ENCODE measurements at places on chromosomes 12 and 14. TPM values are rescaled to one million over a fixed set of nuclear protein-coding genes. Genes with fewer than 3 reads are reported as not detected.

DNA sequence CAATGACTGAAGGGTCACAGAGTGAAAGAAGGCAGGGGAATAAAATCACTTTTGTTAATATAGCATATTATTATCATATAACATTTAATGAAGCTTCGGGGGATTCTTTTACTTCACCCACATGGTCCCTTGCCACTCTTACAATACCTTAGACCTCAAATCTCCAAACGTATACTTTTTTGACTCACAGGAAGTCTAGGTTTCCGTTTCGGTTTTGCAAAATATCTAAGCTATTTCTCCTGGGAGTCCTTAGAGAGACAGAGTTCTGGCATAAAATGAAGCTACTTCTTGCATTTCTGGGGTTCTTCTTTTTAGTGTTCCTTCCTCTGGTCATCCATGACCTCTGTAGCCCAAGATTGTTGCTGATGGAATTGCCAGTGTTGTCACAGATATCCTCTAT, 590.5 kb upstream of the ATP2B1 start:
- no peak for DNase-seq

FOXM1 gene
- 74.8 TPM for total RNA-seq

DNA sequence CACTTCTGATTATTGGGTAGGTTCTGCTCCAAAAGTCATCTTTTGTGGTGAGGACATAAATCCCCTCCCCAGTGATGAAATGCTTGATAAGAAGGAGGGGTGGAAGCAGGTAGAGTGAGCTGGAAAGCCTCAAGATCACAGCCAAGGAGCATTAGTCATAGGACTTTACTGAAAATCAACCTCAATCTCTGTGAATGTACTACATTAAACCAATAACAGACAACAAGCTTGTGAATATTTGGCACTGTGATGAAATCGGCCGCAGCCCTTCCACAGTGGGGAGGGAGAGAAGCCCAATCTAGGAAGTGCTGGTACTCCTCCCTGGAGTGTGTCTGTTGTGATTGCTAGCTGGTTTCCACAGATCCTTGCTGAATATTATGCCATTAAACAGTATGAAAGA, 41.2 kb upstream of the PTCSC3 start:
- DNase-seq, result no peak

MDM1 gene
- total RNA-seq, result 13.1 TPM

DNA sequence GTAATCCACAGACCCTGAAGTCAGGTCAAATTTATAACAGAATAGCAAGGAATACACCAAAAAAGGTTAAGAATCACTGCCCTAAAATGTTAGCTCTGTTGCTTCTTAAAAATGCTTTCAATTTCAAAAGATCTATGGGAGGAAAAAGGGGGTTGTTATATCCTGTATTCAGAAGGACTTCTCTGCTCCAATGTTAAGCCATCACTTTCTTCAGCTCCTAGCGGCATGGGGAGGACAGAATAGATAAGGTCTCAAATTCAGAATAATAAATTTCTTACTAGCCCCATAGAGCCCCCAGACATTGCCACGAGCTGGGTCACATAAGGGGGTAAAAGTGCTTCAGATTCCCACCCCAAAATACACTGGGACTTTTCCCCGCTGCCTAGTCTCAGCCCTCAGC, 49.8 kb downstream of the CPM start:
- no peak for DNase-seq

Data from activated T-helper 2 cell treated with anti-CD3 and anti-CD28 coated beads, Interferon-gamma antibody, Interleukin-2, Interleukin-4, amounts not matched to agents 10 μg/mL and 5 μg/mL and 100 μg/mL, durations not matched to agents 14 hours and 24 hours and 36 hours (primary cell).